ENCODE measurements at places on chromosomes 12 and 14. TPM values are rescaled to one million over a fixed set of nuclear protein-coding genes. Genes with fewer than 3 reads are reported as not detected.

EPYC gene
- not detected for total RNA-seq

TAS2R50 gene
- 1.8 TPM for total RNA-seq

JPH4 gene
- total RNA-seq: 3.1 TPM

ACSM4 gene
- not detected for total RNA-seq

B4GALNT3 gene
- total RNA-seq: 22.2 TPM

IRF9 gene
- 78.2 TPM for total RNA-seq

PPP1R36 gene
- 2.5 TPM for total RNA-seq

MYBPC1 gene
- total RNA-seq: not detected

KLRB1 gene
- 1.3 TPM for total RNA-seq

AICDA gene
- total RNA-seq: 0.74 TPM

FOXM1 gene
- total RNA-seq: 2.1 TPM

SLC41A2 gene
- total RNA-seq: 56.4 TPM

ZC3H14 gene
- 48.4 TPM for total RNA-seq

SAMD15 gene
- 1.4 TPM for total RNA-seq

NPAS3 gene
- total RNA-seq: 0.49 TPM

POLE2 gene
- 0.49 TPM for total RNA-seq

TDRD9 gene
- total RNA-seq: 6.2 TPM

RNF41 gene
- 65.0 TPM for total RNA-seq

COQ5 gene
- 21.0 TPM for total RNA-seq

CCDC177 gene
- not detected for total RNA-seq

CLEC4D gene
- total RNA-seq: 1.2 TPM

RTN1 gene
- total RNA-seq: 7.9 TPM

CDKL1 gene
- total RNA-seq: 34.6 TPM

MEG3 gene
- total RNA-seq: 20.4 TPM

LRRIQ1 gene
- 0.54 TPM for total RNA-seq

AHNAK2 gene
- 5.5 TPM for total RNA-seq

INSM2 gene
- 0.39 TPM for total RNA-seq

NGB gene
- not detected for total RNA-seq

EXOC3L4 gene
- 7.6 TPM for total RNA-seq

SLC6A13 gene
- not detected for total RNA-seq

SNAPC1 gene
- total RNA-seq: 4.2 TPM

SLC5A8 gene
- 7.2 TPM for total RNA-seq

CLEC1A gene
- total RNA-seq: 7.4 TPM

TMTC1 gene
- total RNA-seq: 31.4 TPM

PIP4K2C gene
- total RNA-seq: 37.0 TPM

Measured in upper lobe of left lung (tissue), 6 donors.